PC-9 (cell line): ENCODE measurements at places on chromosomes 2 and 18. TPM values are rescaled to one million over a fixed set of nuclear protein-coding genes. Genes with fewer than 3 reads are reported as not detected.

GRCh38 chr2:217353591-217353990 lies 493.7 kb upstream of the TNP1 start:
- no peaks in the 10 kb centered on the region for H3K27me3 ChIP-seq
- no peaks in the 10 kb centered on the region for H3K4me1 ChIP-seq
- no peak overlapping the region for H3K4me3 ChIP-seq
- H3K27ac ChIP-seq, result no peak overlapping the region

GRCh38 chr18:54684784-54685183 lies 93.7 kb downstream of the DYNAP start:
- no peaks in the 10 kb centered on the region for H3K36me3 ChIP-seq
- H3K4me3 ChIP-seq, result no peak overlapping the region
- no peaks in the 10 kb centered on the region; the same call in 1 of the 2 replicates for H3K4me1 ChIP-seq
- no peak overlapping the region for H3K27ac ChIP-seq
- no peaks in the 10 kb centered on the region for H3K27me3 ChIP-seq

- H3K27me3 ChIP-seq, result no peaks in the 10 kb centered on the region
- no peak overlapping the region for H3K27ac ChIP-seq
- H3K4me1 ChIP-seq, result no peaks in the 10 kb centered on the region
- DNase-seq, result no peak
- H3K36me3 ChIP-seq, result no peaks in the 10 kb centered on the region
Measured at GRCh38 chr18:3877678-3878077, 427.7 kb downstream of the TGIF1 start.

Gene ABCA12
- total RNA-seq, result 1.8 and 2.0 TPM in 2 replicates

DNA sequence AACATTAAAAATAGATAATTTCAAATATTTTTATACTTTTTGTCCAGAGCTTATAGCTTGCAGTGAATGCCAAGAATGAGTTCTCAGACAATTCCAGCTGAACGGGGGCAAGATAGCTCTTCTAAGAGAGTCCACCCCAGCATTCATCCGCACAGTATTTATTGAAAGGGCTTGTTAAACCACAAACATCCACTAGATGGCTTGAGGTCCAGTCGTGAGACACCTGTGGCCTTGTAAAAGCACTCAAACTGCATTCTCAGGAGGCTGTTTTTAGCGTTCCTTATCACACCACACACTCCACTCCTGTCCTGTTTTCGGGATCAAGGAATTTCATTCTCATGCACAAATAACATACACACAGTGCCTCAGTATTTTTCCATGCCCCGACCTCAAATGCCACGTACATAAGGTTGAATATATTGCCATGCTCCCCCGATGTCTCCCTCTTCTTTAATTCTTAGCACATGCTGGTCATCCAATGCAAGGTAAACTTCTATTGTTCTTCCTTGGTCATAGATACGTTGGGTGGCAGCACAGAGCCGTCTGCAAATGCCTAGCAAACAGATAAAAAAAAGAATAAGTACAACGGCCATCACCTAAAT lies 47.4 kb downstream of the DNAJC10 start:
- no peak for DNase-seq
- H3K36me3 ChIP-seq, result peaks cover 79% of the 10 kb centered on the region
- no peak overlapping the region for H3K4me3 ChIP-seq
- H3K27me3 ChIP-seq, result no peaks in the 10 kb centered on the region

- H3K27ac ChIP-seq, result peak overlapping the region; percentile 98
- peak overlapping the region; percentile 3; the same call in 1 of the 2 replicates for H3K4me3 ChIP-seq
- DNase-seq, result peak; percentile 20
Measured at GRCh38 chr2:67289921-67290371, 107.2 kb upstream of the ETAA1 start.

DNA sequence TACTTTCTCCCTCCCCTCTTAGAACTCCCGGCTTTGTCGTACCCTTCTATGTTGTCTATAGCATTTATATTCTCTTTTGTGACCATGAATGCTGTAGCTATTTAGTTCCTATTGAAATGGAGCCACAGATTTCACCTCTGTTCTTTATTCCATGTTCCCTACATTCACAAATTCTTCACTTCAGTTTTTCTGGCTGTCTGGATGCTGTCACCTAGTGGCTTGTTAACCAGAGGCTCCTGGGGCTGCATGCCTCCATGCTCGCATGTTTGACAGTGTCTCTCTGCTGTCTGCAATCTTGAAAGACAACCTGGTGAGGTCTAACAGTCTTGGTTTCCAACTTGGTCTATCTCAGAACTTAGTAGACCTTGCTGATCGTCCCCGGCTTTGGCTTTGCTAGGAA lies 48.2 kb downstream of the CFAP221 start:
- H3K36me3 ChIP-seq, result no peaks in the 10 kb centered on the region
- no peak for DNase-seq

DNA sequence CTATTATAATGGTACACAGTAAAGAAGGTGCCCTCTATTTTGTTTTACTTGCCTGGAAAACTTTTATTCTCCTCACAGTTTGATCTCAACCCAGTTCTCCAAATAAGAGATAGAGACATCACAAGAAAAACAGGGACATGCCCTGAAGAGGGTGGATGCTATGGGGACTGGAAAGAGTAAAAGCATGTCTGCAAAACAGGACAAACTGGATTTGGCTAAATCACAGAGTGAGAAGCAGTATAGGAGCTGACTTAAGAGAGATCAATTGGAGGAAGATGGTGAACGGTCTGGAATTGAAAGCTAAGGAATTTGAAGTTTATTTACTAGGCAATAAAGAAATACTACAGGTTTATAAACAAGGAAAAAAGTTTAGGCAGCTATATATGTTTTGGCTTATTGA lies 33.0 kb downstream of the SP140L start:
- H3K4me3 ChIP-seq, result no peak overlapping the region
- H3K27ac ChIP-seq, result no peak overlapping the region
- H3K27me3 ChIP-seq, result no peaks in the 10 kb centered on the region
- H3K36me3 ChIP-seq, result no peaks in the 10 kb centered on the region
- no peaks in the 10 kb centered on the region; the same call in 1 of the 2 replicates for H3K4me1 ChIP-seq

- no peaks in the 10 kb centered on the region for H3K27me3 ChIP-seq
- no peak for DNase-seq
- no peaks in the 10 kb centered on the region for H3K36me3 ChIP-seq
- no peak overlapping the region for H3K4me3 ChIP-seq
- no peak overlapping the region for H3K27ac ChIP-seq
Measured at GRCh38 chr2:12081481-12082210, 335.2 kb downstream of the LPIN1 start.

Gene RRM2
- 90.4 and 105 TPM in 2 replicates for total RNA-seq

Gene IL1R1
- total RNA-seq, result 5.0 and 6.5 TPM in 2 replicates

- H3K36me3 ChIP-seq, result no peaks in the 10 kb centered on the region
- DNase-seq, result no peak
- H3K4me3 ChIP-seq, result no peak overlapping the region
- H3K27me3 ChIP-seq, result no peaks in the 10 kb centered on the region
- H3K27ac ChIP-seq, result no peak overlapping the region
- no peaks in the 10 kb centered on the region for H3K4me1 ChIP-seq
Measured at GRCh38 chr18:43574974-43575373, 297.7 kb upstream of the SYT4 start.
